AG04450 (cell line): ENCODE measurements at places on chromosomes 13 and 19.

- no peak for DNase-seq
Measured at GRCh38 chr19:49553451-49554271, 25.9 kb downstream of the RCN3 start.

DNA sequence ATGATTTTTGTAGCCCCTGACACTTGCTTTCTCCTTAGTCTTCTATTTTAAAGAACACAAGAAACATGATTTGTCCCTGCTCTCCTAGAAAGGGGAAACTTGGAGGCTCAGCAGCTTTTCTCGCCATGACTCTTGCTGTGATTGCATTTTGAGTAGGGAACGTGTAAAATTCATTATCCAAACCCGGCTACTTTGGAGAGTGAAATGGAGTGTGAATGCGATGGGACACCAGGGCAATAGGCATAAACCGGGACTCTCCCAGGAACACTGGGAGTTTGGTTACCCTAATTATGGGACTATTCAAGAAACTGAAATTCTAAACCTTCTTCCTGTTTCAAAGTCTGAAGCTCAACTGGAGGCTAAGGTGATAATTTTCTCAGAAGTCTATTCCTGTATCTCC is 181.7 kb upstream of the RFC3 start:
- DNase-seq = no peak

DNA sequence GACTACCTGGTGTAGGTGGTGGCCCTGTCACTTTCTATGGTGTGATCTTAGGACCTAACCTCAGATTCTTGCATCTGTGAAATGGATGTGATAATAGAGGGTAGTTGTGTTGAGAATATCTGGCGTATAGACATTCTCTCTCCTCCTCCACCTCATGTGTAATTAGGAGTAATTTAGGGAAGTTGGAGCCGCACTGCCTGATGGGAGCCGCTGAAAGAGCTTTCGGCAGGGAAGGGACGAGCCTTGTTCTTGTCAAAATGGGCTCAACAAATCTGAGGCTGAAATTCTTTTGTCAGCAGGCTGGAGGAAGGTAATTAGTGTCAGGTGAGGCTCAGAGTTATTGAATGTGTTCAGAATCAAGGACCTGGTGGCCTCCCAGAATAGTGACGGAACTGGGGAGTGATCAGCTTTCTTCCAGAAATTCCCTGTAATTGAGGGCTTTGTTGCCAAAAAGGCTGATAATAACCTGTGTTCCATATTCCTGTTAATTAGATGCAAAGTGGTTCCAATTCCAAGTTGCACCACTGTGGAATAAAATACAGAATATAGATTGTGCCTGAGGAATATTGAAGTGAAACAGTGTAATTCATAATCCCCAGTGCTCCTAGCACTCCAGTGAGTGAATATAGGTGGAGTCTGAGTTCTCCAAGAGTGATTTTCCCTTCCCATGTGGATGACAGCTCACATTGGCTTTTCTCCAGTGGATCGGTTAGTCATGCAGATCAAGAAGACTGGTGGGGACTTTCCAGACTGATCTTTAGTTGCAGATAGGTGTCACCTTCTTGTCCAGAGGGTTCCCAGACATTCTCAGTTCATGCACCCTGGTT is 47.5 kb downstream of the SPATA13 start:
- peak; percentile 69 for DNase-seq

- DNase-seq = no peak
Measured at GRCh38 chr19:10692673-10693264, 8.5 kb upstream of the QTRT1 start.

DNA sequence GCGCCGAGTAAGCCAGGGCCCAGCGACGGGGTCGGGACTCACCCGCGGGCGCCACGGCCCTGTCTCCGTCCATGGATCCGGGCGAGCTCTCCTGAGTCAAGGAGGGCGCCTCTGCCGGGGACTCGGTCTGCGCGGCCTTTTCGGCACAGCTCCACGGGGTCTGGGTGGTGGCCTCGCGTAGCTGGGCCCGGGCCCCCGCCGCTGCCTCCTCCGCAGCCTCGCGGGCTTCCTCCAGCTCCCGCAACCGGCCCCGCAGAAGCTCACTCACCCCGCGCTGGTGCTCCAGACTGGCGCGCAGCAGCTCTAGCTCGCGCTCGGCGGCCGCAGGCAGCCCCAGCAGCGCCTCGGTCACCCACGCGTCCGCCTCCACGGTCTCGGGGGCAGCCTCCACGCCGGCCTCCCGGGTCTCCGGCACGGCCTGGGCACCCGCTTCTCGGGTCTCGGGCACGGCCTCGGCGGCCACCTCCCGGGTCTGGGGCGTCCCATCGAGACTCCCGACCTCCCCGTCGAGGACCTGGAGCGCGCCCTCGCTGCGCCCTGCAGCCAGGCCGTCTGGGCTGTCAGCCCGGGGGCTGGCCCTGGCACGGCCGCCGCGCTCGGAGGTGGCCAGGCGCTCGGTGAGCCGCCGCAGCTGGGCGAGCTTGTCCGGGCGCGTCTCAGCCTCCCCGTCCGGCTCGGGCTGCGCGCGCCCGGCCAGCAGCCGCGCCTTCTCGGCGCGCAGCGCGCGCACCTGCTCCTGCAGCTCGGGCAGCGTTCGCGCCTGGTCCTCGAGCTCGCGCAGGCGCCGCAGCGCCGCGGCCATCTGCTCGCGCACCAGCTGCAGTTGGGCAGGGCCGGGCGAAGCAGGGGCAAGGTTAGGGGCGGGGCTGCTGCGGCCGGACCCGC is 8.4 kb downstream of the KANK3 start:
- no peak for DNase-seq

- no peak for DNase-seq
Measured at GRCh38 chr19:2532252-2533071, 56.5 kb downstream of the GADD45B start.

DNA sequence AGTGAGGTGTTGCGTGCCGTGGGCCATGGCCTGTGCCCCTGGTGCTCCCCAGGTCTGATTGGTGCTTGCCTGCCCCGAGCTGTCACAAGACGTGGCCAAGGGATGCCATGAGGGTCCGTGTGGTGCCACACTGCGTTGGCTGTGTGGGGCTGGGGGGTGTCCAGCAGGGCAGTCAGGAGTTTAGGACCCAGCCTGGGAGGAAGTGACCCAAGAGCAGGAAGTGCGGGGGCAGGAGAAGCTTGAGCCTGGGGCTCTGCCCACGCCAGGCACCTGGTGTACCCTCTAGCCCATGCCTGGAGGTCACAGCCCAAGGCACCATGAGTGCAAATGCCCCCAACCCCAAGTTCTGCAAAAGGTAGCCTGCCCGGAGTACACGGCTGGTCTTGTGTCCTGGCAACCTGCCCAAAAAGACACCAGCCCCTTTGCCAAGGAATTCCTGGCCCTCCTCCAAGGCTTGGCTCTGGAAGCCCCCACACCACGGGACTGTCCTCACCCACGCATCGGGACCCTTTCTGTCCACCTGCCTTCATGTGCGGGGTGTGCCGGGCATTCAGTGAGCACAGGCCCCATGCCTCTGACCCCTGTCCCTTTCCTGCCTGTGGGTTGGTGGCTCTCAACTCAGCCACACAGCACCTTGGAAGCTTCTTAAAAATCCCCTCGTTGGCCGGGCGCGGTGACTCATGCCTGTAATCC is 24.9 kb downstream of the MPND start:
- DNase-seq = no peak

DNA sequence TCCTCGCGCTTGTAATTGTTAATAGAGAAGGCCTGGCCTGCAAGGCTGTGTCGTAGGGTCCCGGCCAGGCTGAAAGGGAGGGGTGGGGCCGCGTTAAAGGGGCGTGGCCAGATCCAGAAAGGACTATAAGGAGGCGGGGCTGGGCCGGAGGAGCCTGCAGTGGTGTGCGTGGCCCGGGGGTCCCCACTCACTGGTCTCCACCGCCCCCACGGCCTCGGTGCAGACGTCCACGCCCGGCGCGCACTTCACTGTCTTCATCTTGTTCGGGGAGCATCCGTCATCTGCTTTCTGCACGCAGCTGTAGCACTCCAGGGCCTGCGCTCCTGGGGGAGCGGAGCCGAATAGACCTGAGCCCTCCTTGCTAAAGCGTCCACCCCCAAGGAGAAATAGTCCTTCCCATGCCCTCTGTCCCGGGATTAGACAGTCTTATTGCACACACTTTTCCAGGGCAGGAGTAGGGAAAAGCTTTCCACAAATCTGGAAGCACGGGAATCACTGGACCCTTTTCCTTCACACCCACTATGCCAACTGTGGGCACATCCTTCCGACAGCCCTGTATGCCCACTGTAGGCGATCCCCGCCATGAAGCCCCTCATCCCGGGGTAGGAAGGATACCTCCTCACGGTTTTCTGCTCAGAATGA is 1.2 kb downstream of the LYPD3 start:
- no peak for DNase-seq

- DNase-seq = no peak
Measured at GRCh38 chr13:91278888-91279287, 68.6 kb upstream of the MIR17HG start.

- no peak for DNase-seq
Measured at GRCh38 chr19:16585808-16586476, 13.7 kb upstream of the SLC35E1 start.

DNA sequence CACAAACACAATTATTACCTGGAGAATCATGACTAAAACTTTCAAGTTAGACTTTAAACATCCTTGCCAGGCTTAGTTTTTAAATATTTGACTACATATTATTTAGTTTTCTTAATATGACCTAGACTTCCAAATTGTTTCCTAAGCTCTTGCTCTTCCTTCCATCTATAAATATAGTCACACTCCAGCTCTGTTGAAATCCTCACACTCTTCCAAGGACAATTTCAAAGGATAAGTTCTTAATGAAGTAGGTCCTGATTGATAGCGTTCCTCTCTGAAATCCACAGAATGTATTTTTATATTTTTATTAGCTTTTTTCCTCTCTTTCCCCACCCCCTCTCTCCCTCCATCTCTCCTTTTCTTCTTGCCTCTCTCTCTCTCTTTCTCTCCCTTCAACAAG is 1074.1 kb upstream of the PCDH20 start:
- DNase-seq = no peak

GRCh38 chr13:106603546-106603945 is 35.6 kb upstream of the ARGLU1 start:
- DNase-seq = no peak

DNA sequence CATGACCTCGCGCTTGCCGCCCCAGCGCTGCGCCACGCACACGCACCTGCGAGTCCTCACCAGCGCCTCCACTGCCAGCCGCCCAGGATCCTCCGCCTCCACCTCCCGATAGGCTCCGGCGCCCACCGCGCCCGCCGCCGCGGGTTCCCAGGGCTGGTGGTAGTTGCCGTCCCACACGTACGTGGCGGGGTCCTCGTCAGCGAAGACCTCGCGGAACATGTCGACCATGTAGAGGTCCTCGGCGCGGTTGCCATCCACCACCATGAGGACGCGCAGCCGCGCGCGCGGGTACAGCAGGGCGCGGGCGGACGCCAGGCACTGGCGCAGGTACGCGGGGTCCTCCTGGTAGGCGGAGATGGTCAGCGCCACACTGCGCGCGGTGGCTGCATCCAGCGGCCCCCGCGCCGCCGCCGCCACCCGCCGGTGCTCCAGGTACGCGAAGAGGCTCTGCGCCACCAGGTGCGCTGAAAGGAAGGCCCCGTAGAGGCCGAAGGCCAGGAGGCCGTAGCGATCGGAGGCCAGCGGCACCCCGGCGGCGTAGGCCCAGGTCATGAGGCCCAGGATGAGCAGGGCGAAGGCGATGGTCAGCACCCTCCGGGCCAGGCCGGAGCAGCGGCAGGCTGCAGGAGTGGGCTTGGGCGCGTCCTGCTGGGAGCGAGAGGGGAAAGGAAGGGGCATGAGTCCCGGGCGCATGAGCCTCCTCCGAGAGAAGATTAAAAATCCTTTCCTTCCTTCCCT is 4.4 kb downstream of the HAS1 start:
- no peak for DNase-seq

- DNase-seq = no peak
Measured at GRCh38 chr13:112744168-112745021, 54.6 kb downstream of the ATP11A start.

GRCh38 chr19:16564842-16565241 is 7.4 kb downstream of the SLC35E1 start:
- DNase-seq = no peak

GRCh38 chr19:46783670-46784069 is 4.7 kb downstream of the SLC1A5 start:
- no peak for DNase-seq

- no peak for DNase-seq
Measured at GRCh38 chr13:73339086-73339485, 280.3 kb downstream of the KLF5 start.

- no peak for DNase-seq
Measured at GRCh38 chr19:460877-461720, at the start of gene SHC2. Gene SHC2, minus strand, starts transcription at chr19:461033. Its CDS starts 37 bp downstream, at chr19:460996.

DNA sequence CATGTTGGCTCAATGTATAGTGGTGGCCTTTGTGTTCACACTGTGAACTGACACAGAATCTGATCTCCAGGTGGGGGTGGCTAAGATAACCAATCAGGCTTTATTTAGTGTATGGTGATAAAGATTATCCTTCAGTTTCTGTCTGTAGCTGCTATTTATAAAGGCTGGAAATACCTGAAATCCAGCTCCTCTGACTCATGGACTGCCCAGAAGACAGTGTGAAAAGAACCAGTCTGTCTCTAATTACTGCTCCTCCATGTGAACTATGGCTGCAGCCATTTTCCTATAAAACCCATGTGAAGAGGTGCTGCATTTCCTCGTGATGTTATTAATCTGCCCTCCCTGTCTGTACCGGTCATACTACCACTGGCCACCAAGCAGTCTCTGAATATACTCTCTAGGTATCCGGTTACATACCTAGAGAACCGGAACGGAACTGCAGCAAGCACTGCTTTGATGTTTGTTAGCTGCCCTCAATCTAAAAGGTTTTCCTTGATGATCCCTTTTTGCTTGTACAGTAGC is 238.0 kb downstream of the LHFPL6 start:
- no peak for DNase-seq
